Mesangial cell (primary cell): ENCODE measurements at places on chromosomes 5 and 9. TPM values are rescaled to one million over a fixed set of nuclear protein-coding genes. Genes with fewer than 3 reads are reported as not detected.

CLIC3 gene
- 16.5 and 47.4 TPM in 2 replicates for total RNA-seq

CA9 gene
- total RNA-seq, result 0.13 and 0.16 TPM in 2 replicates

F2R gene
- 143 and 429 TPM in 2 replicates for total RNA-seq

SCGB3A1 gene
- total RNA-seq, result 0.38 and 3.9 TPM in 2 replicates

DBH gene
- total RNA-seq, result not detected in 2 replicates

SEC24A gene
- total RNA-seq, result 10.3 and 12.2 TPM in 2 replicates

FAM221B gene
- not detected in 2 replicates for total RNA-seq

RORB gene
- under 0.01 and 0.13 TPM in 2 replicates for total RNA-seq

LAMC3 gene
- total RNA-seq, result 1.1 and 1.3 TPM in 2 replicates

ZNF367 gene
- total RNA-seq, result 1.3 and 6.5 TPM in 2 replicates

EGFLAM gene
- 0.33 and 2.2 TPM in 2 replicates for total RNA-seq

GLDC gene
- total RNA-seq, result 14.2 and 20.8 TPM in 2 replicates

SLC36A2 gene
- total RNA-seq, result not detected in 2 replicates

PRLR gene
- total RNA-seq, result under 0.01 and 0.51 TPM in 2 replicates

C6 gene
- not detected in 2 replicates for total RNA-seq

AFAP1L1 gene
- 9.0 and 12.5 TPM in 2 replicates for total RNA-seq

LCN9 gene
- not detected in 2 replicates for total RNA-seq

PSMB7 gene
- 200 and 302 TPM in 2 replicates for total RNA-seq

CFAP77 gene
- total RNA-seq, result not detected in 2 replicates

FCN2 gene
- total RNA-seq, result not detected in 2 replicates

CRB2 gene
- total RNA-seq, result 3.3 and 94.2 TPM in 2 replicates

ZDHHC21 gene
- 2.9 and 4.1 TPM in 2 replicates for total RNA-seq

OTP gene
- total RNA-seq, result not detected in 2 replicates

SH2D3C gene
- total RNA-seq, result 0.25 TPM in 1 of 2 replicates, not detected in the other

DMRTA1 gene
- 1.3 and 1.9 TPM in 2 replicates for total RNA-seq

ARHGEF37 gene
- total RNA-seq, result 1.3 and 2.4 TPM in 2 replicates

SAXO1 gene
- 0.51 TPM in 1 of 2 replicates, not detected in the other for total RNA-seq

PALM2AKAP2 gene
- total RNA-seq, result 4.9 and 6.4 TPM in 2 replicates
